Mammary epithelial cell (primary cell): ENCODE measurements at places on chromosomes 4 and X. TPM values are rescaled to one million over a fixed set of nuclear protein-coding genes. Genes with fewer than 3 reads are reported as not detected.

DNA sequence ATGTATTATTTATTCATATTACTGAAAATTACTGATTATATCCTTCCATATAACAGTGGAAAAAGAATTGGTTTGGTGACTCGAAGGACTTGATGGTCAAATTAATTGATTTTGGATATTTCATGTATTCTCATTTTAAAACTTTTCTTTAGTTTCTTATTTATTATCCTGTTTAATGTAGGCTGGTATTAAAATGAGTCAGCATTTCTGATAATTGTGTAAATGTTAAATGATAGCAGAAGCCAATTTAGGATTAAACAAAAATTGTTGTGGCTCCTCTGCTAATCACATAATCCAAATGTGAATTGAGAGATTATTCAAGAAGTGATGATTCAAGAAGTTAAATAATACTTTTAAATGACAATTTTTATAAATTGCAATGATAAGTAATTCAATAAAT is 38.7 kb downstream of the PDLIM5 start:
- DNase-seq: no peak

- DNase-seq: no peak
These were observed 52.0 kb downstream of the CHIC1 start for GRCh38 chrX:73615022-73615421.

DNA sequence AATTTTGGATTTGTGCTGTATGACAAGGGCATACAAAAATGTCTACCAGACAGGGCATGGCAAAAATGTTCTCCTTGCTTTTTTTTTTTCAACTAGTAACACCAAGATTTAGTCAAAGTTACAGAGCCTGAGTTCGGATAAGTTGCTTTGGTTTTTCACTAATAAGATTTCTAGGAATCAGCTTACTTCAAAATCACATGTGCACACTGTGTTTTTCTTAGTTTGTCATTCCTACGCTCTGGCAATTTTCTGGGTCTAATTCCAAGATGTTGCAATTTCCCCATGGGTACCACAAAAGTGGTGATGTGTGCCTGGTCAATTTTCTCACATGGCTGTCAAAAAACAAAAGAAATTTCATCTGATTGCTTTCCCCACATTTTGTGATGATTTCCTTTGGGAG is 6.3 kb downstream of the C1QTNF7 start:
- DNase-seq: no peak

DNA sequence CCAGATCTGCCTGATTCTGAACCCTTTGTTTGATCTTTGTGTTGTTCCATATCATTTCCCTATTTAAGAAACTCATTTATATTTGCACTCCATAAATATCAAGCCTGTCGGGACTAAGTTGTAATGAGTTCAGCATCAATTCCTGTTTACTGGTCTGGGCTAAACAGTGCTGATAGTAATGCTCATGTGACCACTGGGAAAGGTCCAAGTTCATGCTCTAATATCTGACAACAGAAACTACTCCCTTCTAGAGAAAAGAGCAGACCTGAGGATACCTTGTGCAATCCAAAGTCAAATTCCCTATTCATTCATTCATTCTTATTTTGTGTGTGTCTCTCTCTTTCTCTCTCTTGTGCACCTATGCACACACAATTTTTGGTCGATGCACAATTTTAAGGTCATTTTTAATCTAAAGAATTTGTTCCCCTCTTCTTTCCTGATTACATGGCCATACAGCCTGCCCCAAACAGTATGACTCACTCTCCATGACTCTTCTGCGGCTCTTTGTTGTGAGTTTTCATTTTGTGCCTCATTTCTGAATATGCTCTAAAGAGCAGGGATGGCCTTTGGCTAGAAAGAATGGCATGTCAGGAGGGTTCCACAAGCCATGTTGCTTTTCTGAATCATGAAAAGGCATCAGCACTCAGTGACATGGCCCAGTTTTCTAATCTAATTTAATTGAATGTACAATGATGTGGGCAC is 664.3 kb downstream of the RPA4 start:
- DNase-seq: no peak

- DNase-seq: no peak
These were observed 86.9 kb upstream of the NEIL3 start for GRCh38 chr4:177222781-177223180.

DNA sequence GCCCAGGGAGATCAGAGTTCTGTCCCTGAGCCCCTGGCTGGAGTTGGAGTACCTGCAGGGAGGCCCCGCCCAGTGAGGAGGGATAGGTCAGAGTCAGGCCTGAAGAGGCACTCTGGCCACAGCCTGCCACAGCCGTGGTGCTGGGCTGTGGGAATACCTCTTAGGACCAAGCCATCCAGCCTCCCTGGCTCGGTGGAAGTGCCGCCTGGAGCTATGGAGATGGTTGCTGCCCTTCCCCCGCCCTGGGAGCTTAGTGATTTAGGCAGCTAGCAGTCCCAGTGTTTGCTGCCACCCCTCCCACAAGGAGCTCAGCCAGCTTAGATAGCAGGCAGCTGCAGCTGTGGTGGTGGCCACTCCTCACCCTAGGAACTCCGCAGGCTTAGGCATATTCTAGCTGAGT is 446.3 kb upstream of the GNPDA2 start:
- DNase-seq: no peak

The SOX3 gene
- polyA plus RNA-seq: not detected

The CLGN gene
- polyA plus RNA-seq: not detected

The TEC gene
- polyA plus RNA-seq: 0.17 TPM
